ENCODE measurements at places on chromosomes 12 and 14. TPM values are rescaled to one million over a fixed set of nuclear protein-coding genes. Genes with fewer than 3 reads are reported as not detected.

OR4E2 gene
- total RNA-seq, result not detected

ABHD12B gene
- not detected for total RNA-seq

SMOC1 gene
- not detected for total RNA-seq

GLI1 gene
- total RNA-seq, result 3.6 TPM

RNU4-1 gene
- not detected for total RNA-seq

OTOGL gene
- total RNA-seq, result 0.47 TPM

KLRF1 gene
- not detected for total RNA-seq

INSM2 gene
- total RNA-seq, result 0.23 TPM
